Astrocyte of the spinal cord (primary cell): ENCODE measurements at places on chromosomes 11 and 22.

- DNase-seq, result no peak
These were observed 53.5 kb downstream of the CYTH4 start for GRCh38 chr22:37335806-37336199.

DNA sequence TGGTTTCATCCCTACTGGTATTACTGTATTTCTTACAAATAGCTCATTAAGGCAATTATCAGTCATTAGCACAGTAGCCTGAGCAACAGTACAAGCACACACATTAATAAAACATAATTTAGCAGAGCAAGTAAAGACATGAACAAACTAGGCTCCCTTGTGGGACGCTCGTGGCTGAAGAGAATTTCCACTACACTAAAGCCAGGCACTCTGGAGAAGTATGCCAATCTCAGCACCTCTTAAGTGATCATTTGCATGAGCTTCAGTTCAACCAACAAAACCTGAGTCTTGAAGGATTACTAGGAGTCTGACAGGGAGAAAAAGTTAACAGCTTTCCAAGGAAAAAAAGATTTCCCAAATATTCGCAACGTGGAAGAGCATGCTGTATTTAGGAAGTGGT, 109.1 kb downstream of the LARGE1 start:
- no peak for DNase-seq

GRCh38 chr11:128697645-128698174, 3.8 kb downstream of the FLI1 start:
- no peak for DNase-seq

DNA sequence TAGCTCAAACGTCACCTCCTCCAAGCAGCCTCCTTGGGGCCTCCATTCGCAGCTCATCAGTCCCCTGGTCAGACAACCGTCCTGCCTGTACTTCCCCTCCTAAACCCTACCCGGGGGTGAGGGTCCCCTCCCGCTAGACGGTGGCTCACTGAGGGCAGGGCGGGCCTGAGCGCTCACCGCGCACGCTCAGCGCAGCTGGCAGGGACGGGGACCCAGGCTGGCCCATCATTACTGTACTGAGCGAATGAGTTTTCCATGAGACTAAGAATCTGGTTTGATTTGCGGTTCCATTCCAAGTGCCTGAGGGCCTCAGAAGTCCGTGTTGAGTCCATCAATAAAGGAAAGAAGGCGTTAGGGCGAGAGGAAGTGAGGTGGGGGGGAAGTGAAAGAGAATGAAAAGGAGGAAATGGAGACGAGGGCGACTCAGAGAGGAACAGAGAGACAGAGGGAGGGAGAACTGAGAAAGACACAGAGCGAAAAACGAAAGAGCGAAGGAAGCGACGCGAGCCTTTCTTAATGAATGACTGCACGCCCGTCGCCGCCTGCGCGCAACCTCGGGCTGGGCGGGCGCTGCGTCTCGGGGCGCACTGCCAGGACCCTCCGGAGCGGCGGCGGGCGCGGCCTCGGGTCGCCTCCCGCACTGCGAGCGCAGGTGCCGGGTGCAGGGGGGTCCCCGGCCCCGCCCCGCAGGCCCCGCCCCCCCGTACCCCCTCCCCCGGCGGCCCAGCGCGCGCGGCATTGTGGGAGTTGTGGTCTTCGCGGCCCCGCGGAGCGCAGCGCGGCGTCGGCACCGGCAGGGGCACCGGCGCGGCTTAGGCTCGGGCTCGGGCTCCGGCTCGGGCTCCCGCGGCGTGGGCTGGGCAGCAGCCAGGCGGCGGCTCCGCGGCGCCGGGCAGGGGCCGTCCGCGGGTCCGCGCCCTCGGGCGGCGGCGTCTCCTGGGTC, at the start of gene ASPHD2:
Gene ASPHD2, plus strand, starts transcription at position 746 of the 943 bp plus-strand sequence. CDS start 4,356 bp downstream, outside the sequence.
- peak; percentile 57 for DNase-seq

DNA sequence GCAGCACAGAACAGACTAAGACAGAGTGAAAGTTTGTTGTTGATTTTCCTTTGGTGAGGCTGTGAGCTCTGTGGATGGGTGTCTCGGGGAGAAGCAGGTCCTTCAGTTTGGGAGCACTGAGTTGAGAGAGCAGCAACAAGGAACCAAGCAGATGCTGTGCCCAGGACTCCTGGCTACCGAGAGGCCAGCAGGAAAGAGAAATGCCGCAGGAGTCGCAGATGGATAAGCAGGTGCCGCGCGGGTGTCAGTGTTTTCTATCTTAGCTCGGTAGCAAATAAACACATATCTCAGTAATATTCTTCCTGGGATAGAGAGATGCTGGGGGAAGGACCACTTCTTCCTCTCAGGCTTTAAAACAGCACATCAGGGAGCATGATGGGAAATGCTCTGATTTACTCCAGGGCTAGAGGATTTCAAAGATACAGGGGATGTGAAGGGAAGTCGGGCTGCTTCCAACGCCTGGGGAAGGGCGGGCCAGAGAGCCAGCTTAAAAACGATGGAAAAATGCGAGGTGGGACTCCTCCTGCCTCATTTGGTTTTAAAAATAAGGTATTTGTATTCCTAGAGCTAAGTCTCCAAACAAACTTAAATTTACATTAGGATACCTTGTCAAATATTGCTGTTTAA, 470.7 kb upstream of the B3GAT1 start:
- DNase-seq, result no peak

DNA sequence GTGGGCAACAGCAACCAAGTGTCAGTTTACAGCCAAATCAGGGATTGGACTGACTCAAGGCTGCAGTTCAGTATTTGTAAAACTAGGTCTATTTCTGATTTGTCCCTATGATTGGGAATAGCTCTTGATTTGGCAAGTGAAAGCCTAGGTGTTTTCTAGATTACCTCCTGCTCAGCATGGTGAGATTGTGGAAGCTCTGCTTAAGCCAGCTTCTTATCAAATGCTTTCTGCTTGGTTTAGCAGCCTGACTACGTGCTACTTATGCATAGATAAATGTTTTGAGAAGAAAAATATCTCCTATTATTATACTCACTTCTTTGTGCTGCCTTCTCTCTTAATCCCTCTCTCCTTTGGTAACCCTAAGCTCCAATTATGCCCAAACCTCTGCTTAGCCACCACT, 86.3 kb upstream of the AMOTL1 start:
- DNase-seq, result no peak

DNA sequence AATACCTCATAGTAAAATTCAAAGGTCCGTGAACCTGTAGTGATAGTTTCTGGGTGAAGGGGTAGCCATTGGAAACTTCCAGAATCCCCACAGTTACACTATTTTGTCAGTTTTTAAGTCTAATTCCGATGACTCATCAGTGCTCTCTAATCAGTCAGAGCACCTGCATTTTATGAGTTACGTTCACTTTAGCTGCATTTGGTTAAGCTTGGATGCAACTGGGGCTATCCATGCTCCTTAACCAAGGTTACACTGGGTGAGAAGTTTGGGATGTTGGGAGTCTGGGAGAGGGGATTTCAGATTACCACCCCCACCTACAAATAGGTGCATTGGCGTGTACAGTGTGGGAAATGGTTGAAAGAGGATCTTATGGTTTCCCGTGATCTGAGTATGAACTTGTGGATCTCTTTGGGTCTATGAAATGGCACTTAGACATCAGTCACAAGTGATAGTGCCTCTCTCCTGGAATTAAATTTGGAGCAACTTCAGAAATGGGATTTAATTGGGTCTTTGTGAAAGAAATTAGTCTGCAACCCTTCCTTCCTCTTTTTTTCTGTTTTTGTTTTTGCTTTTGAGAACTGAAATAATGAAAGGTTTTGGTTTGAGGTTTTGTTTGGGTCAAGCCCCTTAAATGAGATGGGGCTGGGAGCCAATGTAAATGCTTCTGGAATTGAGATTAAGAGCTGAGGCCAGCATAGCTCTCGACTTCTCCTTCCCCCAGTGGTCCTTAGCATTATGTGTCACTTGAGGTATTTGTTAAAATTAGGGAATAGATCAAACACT, 31.5 kb downstream of the EHF start:
- no peak for DNase-seq

DNA sequence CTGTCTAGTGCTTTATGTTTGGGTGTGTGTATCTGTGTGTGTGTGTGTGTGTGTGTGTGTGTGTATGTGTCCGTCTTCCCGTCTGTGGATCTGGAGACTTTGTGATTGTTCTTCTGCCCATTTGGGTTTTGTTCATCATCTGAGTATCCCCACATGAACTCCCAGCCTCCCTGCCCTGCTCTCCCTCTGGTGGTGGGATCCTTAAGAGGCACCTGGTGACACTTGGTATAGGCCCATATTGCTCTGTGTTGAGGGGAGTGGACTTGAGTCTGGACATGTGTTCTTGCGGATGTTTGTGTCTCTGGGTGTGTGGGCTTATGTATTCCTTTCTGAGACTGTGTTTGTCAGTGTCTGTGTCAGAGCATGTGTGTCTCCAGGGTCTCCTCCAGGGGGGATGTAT, 15.3 kb downstream of the RCOR2 start:
- DNase-seq, result no peak

GRCh38 chr11:98143661-98144060, 877.1 kb upstream of the CNTN5 start:
- no peak for DNase-seq

GRCh38 chr11:75969626-75970308, 154.8 kb downstream of the UVRAG start:
- peak; percentile 30 for DNase-seq
